Pancreas (tissue), 10 donors: ENCODE measurements at places on chromosomes 2 and 18. TPM values are rescaled to one million over a fixed set of nuclear protein-coding genes. Genes with fewer than 3 reads are reported as not detected.

Gene IL18RAP
- 0.52 TPM for polyA plus RNA-seq

Gene TMEM17
- 5.8 TPM for polyA plus RNA-seq

DNA sequence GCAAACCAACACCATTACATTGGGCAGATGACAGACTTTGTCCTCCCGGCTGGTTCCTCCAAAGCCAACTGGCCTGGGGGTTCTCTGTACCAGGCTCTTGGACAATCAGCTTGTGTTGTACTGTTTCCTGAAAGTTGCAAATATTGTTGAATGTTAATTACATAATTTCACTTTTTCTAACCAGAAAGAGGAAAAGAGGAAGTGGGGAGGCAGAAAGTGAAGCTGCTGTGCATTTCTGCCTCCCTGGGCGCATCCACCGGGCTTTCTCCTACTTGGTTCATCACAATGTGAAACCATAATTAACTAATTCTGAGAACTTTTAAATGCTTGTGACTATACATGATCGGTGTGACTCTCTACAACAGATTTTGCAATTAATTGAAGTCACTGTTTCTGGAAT, 10.1 kb downstream of the TWIST2 start:
- no peak for DNase-seq

DNA sequence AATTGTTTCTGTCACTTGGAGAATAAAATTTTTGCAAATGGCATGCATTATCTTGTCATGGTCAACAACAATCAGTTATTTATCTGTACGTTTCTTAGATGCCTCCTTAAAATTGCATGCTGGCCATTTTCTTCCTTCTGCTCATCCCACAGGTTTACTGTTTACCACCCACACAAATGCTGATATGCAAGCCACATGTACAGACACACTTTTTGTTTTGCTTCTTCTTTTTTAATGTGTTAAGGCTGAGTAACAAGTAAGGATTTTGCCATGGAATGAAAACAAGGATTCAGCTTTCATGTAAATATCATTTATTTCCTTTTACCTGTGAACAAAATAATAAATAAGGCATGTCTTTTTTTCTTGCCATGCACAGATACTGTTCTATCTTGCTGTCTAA, 1077.1 kb upstream of the ZEB2 start:
- DNase-seq, result no peak

- no peak for DNase-seq
Measured at GRCh38 chr2:198383392-198383791, 579.0 kb downstream of the PLCL1 start.
